Common myeloid progenitor, CD34-positive (primary cell): ENCODE measurements at places on chromosomes 13 and 19.

DNA sequence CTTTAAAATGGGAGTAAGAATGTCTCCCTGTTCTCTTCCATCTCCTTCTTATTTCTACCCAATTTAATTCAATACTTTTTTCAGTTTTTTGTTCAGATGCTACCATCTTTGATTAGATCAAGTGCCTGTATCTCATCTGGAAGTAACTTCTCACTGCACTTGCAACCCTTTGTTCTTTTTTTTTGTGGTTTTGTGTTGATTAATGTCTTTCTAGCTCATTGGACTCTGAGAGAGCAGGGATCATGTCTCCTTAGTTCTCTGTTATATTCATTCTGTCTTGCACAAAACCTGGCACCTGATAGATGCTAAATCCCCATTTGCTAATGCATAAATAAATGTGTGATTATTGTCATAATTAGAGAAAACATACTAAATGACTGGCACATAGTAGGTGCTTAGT, 834 bp upstream of the ITGBL1 start:
- DNase-seq, result no peak

GRCh38 chr13:47146136-47146535, 249.3 kb upstream of the HTR2A start:
- no peak for DNase-seq

DNA sequence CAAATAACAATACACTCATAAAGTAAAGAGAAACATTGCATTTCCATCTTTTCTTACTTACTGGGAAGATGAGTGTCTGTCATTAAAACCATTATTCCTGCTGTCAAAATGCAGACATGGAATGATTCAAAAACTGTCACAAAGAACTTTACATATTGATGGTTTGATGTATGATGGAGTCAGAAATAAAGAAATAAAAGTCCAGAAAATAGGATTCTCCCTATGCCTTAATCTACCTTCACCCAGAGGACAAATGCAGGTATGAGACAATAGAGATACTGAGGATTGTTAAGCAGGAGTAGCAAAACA, 656.1 kb downstream of the TBC1D4 start:
- no peak for DNase-seq

DNA sequence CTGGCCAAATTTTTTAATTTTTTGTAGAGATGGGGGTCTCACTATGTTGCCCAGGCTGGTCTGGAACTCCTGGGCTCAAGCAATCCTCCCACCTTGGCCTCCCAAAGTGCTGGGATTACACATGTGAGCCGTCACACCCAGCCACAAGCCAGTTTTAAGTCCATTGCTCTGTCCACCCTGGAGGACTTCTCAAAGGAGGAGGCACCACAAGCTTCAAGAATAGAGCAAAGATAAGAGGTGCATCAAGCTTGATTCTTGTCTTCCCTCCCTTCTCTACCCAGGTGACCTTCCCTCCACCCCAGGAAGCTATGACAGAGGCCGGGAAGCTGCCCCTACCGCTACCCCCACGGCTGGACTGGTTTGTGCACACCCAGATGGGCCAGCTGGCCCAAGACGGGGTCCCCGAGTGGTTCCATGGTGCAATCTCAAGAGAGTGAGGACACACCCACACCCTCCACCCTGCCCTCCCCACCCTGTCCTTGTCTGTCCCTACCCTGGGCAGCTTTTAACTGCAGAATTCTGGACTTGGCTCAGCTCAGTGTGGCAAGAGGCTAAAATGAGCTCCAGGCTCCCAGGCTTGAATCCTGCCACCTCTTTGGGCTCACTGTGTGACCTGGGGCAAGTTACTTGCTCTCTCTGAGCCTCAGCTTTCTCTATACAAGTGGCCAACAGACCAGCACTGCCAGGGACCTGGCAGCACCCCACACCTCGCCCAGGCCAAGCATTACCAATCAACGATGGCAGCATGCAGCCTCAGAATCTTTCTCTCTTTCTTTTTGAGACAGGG, 5.2 kb downstream of the HSH2D start:
- DNase-seq, result no peak

GRCh38 chr19:48967346-48968178, 2.5 kb downstream of the FTL start:
- DNase-seq, result peak; percentile 34

DNA sequence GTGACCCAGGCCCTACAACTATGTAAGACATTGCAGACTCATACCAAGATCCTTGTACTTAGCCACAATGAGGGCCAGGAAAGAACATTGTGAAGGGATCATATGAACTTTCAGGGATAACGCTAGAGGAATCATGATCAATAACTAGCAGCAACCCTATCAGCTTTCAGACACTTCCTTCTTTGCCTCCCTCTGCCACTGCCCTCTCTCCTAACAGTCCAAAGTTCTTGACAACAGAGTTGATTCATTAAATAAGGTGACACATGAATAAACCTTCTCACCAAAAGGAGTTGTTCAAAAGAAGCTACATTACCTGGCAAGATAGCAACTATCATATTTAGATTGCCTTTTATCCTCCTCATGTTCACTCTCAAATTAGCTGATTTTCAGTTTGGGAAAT, 272.2 kb upstream of the DACH1 start:
- DNase-seq, result no peak

DNA sequence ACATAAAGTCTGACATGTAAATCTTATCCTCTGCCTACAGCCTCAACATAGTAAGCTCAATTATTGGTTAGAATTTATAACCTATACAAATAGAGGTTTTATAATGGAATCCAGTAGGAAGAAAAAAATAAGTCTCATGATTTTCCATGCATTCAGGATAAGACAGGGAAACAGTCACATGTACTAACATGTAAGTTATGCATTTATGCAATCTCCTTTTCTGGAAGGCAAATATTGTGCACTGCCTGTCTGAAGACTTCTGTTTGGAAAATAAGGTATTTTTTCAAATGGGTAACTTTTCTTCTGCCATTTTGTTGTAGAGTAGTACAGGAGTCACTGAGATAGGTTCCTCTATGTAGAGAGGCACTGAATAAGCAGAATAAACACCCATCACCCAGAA, 92.7 kb downstream of the NALCN start:
- DNase-seq, result no peak

DNA sequence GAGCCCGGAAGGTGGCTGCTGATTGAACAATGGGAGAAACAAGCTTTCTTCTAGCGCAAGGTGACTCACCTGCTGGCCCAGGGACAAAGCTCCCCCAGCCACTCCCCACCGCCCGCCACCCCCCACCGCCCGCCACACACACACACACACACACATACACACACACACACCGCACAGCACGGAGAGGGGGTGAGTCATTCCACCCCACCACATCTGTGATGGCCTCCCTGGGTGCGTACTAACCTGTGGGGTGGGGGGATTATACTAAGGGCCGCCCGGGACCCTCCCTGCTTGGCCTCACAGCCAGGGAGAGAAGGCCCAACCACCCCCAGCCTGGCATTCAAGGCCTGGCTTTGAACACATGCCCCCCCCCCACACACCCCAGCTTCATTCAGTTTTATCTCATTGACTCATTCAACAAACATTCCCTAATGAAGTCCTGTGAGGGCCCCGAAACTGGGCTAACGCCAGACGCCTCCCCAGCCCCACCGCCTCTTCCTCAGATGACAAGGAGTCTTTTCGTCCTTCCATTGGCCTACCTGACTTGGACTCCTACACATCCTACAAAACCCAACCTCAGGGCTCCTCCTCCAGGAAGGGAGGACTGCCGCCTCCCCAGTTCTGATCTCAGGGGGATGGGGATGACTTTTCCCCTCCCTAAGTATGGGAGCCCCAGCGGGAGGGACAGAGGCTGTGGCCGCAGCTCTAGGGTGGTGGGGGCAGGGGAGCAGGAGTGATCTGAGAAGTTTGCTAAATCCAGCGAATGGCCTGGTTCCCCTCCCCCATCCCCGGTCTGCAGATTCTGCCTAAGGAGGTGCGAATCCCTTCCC, 5.8 kb upstream of the ONECUT3 start:
- DNase-seq, result no peak

DNA sequence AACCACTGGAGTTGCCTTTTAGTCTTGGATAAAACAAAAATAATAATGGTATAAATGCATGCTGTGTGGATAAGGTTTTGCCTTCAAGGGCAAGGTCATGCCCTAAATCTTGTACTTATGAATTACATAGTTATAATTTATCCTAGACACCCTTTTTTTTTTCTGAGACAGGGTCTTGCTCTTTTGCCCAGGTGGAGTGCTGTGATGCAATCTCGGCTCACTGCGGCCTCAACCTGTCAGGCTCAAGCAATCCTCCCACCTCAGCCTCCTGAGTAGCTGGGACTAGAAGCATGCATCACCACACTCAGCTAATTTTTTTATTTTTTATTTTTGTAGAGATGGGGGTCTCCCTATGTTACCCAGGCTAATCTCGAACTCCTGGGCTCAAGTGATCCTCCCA, 7.7 kb upstream of the DACT3 start:
- DNase-seq, result no peak

GRCh38 chr13:38854226-38854625, 136.4 kb downstream of the STOML3 start:
- no peak for DNase-seq

GRCh38 chr13:73816702-73817101, 317.5 kb downstream of the KLF12 start:
- DNase-seq, result no peak

DNA sequence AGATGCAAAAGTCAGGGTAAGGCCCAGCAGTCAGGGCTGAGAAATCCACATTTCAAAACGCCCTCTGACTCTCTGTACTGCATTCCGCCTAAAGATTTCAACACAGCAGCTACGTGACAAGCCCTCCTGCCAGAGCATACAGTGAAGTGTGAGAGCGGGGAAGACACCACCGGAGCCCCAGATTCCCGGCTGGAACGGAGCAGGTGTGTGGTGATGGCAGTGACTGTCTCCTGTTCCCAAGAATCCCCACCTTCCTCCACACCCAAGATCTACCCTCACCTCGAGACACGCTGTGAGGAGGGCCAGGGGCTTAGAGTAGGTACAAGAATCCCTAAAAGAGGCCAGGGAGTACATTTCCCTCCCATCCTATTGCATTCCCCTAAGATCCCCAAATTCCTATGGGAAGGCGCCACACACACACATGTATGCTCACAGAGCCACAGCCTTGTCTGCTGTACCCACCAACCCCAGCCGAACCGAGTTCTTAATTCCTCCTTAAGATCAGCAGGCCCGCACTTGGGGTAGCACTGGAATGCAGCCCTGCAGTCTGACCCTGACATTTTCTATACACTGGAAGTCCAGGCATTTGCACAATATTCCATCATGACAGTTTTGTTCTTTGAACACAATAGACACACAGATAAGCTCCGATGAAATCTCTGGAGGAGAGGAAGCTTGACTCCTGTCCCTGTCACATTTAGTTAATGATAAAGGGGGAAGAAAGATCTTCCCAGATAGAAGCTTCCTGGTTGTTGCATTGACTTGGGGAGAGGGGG, 102.9 kb downstream of the FOXO1 start:
- DNase-seq, result no peak
